ENCODE measurements at places on chromosomes 7 and 10.

GRCh38 chr7:102268635-102269034, 18.0 kb upstream of the SH2B2 start:
- no peak for DNase-seq

DNA sequence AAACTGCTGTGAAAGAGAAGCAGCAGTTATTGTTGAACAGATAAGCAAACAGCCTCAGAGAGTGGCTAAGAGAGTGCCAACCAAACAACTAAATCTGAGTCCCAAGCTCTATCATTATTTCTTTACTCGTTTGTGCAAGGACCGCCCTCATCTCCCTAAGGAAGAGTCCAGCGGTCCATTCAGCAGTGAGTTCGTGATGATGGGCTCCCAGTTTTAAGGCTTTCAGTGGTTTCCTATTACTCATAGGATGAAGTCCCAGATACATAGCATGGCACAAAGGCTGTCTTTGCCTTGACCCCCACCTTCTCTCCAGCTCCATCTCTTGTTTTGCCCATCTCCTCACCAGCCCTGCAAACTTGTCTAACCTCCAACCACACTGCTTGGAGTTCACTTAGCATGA, 24.3 kb upstream of the PDE1C start:
- no peak for DNase-seq

- no peak for DNase-seq
These were observed 219.2 kb downstream of the ETV1 start for GRCh38 chr7:13770305-13770704.

DNA sequence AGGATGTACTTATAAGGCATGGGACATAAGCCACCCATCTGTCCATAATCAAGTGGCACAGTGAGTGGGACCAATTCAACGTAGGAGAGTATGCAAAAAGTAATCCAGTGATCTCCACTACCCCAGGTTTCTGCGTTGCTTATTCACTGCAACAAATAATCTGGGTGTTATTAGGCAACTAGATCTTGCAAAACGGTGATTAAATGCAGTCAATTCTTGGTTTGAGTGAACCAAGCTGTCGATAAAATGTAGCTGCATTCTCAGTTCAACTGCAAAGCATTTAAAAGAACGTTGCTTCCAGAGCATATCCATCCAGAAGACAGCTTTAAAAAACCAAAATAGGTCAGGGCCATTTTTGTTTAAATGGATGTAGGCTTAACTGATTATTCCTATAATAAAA, 5.0 kb downstream of the LSMEM1 start:
- no peak for DNase-seq

GRCh38 chr7:103752995-103753394, 236.5 kb downstream of the RELN start:
- DNase-seq: no peak

GRCh38 chr10:113493195-113493594, 59.7 kb upstream of the HABP2 start:
- no peak for DNase-seq

DNA sequence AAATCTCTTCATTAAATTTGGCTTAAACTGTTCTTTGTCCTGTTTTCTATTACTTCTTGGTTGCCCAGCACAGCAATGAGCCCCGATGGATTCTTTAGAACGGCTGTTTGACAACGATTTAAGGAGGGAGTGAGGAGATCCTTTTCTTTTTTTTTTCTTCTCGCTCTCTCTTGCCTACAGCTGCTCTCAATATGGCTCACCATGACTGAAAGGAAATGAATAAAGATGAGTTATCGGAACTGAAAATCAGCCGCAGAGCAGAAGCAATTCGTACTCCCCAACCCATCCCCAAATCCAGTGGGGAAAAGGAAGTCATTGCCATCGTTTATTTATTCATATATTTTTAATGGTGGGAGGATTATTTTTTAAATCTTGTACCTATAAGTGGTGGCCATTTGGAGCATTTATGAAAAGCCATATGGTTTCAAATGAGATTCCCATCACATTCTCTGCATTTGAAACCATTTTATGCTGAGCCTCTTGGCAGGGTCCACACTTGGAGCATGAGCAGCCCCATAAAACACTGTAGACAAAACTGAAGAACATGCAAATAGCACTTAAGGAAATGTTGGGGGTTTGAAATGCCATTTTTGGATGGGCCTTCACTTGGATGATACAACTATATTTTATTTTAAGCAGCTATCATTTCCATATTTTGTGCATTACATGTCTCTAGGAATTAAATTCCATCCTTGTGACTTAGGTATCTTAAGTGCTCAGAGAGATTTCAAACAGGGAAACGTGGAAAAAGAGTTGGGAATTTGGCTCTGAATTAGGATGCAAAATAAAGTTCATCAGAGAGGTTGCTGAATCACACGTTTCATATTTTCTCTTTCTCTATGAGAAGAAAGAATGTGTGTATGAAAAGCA, 107.7 kb upstream of the FZD1 start:
- DNase-seq: no peak

All from vagina (tissue), 2 donors.